ENCODE measurements at places on chromosomes 3 and 15. TPM values are rescaled to one million over a fixed set of nuclear protein-coding genes. Genes with fewer than 3 reads are reported as not detected.

DNA sequence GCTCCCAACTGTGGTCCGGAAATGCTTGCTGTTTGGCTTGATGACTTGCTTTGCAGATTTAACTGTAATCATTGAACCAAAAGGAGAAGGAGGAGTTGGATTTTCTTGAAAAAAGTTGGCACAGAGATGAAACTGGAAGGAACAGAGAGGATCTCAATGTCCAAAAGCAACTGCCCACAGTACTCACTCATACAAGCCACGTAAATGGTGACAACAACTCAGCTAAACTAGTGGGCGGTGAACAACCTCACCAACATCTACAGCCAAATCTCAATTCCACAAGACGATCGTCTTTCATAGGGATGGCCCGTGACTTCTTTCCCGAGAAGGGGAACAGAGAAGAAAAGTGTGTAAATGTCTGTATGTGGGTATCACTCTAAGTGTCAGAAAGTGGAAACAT lies 48.1 kb downstream of the MYO5C start:
- no peak for DNase-seq

- peak; percentile 37 for DNase-seq
Measured at GRCh38 chr3:71652781-71653413, 69.4 kb upstream of the FOXP1 start.

DNA sequence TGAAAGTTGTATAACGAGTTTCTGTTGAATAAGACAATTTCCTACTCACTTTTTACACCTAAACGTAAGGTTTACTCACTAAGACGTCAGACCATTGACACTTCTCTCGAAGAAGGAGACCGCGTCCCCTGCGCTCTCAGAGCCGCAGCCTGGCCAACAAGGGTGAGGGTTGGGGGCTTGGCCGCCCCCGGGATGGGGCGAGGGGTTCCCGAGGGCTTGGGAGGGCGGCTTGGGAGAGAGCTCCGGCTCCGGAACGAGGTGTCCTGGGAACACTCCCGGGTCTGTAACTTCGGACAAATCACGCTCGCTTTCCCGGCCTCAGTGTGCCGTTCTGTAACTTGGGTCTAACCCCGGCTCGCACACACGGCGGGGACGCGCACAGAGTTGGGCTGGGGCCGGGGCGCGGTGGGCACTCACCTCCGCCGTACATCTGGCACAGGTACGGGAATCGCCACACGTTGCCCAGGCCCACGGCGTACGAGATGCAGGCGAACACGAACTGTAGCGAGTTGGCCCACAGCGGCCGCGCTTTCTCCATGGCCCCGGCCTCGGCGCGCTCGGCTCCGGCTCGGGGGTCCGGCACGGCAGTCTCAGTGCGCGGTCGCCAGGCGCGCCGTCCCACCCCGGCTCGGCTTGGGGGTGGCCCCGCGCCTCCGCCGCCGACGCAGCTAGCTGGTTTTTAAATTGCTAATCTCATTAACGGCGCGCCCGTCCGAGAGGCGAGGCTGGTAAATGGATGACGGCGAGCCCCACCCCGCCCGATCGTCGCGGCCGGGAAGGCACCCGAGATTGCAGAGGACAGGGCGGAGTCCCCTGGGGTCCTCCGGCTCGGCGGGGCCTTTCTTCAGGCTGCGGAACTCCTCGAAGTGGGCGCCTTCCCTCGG lies at the start of gene SLC6A20:
TSS of gene SLC6A20 (minus strand) at position 655 of the 884 bp plus-strand sequence. CDS start at position 538, 117 bp downstream.
- DNase-seq: peak; percentile 74

DNA sequence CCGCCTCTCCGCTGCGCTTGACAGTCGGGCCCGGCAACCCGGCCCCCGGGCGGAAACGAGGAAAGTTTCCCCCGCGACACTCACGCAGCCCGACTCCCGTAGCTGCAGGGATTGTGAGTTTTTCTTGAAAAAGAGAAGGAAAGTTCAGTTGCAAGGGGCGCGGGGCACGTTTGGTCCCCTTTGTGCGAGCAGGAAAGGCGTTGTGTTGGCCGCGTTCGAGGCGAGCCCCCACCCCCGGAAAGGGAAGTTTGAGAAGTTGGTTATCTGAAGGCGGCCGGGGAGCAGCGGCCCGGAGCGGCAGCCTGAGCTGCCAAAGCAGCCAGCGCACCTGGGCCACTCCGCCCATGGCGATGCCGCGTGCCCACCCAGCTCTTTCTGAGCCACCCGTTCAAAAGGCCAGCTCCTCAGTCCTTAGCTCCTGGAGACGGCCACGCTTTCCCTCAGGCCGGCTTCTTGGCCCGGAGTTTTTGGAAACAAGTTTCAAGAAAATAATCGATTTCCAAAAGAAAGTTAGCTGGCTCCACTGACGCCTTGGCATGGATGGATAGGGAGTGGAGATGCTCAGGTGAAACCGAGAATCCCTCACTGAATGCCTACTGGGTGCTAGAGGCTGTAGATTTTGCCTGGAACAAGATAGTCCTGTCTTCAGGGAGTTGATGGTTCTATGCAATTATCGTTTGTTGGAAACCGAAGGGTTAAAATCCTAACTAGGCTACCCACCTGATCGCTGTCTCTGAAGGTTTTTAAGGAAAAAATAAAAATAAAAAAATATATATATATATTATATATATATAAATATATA lies 832 bp downstream of the TGFBR2 start:
- DNase-seq: peak; percentile 68

DNA sequence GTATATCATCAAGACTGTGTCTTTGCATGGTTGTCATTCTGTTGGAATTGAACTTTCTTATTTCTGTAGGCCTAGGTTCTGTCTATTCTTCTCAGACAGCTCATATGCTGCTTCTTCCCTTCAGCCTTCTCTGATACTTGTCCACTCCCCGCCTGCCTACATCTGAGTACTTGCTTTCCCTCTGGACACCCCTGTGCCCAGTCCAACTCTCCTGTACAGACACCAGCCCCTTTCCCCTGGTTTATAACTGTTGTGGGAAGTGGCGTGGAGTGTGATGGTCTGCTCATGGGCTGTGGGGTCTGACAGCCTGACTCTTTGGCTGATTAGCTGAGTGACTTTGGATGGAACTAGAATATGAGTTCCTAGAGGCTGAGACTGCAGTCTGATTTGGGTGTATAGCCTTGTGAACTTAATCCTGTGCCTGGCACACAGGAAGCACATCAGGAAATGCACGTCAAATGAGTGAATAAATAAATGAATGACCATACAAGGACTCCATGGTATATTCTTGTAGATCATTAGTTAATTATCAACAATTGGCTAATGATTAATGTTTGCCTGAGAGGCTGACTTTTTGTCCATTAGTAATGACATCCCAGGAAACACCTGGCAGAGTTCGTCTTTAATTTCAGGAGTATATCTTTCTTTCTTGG lies 11.8 kb downstream of the CACNA1D start:
- DNase-seq: no peak

DNA sequence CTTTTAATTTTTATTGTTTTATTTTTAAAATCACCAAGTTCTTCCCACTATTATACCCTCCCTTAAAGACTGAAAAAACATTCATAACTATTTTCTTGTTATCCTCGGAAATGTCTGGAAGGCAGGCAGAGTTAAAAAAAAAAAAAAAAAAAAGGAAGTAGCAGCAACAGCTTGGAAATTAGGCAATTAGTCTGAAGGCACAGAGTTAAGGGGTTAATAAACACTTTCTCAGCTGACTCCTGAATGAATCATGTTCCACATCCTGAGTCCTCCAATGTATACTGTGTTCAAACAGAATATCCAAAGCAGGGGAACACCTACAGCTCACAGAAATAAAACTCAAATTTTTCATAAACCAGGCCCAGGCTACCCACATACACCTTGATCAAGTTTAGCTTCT lies 5.8 kb downstream of the HEXA start:
- DNase-seq: no peak

- DNase-seq: no peak
Measured at GRCh38 chr3:113573728-113574127, 41.4 kb downstream of the SIDT1 start.

- no peak for DNase-seq
Measured at GRCh38 chr15:67070892-67071664, 5.7 kb downstream of the SMAD3 start.

DNA sequence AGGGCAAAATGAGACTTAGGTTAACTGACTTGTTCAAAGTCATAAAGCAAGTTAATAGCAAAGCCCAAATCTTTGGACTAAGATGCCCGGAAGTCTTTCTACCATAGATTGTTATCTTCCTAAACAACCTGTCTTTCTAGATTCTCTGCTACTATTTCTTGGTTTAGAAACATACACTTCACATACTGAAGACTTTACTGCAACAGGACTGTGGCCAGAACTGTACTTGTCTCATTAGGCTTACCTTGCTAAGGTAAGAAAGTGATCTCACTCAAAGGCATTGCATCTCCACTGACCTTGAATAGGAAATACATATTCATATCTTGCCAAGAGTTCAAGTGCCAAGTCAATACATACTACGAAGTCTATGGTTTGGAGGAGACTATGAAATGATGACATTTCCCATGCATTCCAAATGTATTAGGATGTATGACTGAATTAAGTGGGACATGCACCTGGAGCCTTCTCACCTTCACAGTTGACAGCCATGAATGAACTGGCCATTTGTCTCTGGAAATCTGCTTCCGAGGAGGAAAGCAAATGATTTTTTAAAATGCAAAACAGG lies 5.0 kb downstream of the ZDHHC3 start:
- DNase-seq: no peak

DNA sequence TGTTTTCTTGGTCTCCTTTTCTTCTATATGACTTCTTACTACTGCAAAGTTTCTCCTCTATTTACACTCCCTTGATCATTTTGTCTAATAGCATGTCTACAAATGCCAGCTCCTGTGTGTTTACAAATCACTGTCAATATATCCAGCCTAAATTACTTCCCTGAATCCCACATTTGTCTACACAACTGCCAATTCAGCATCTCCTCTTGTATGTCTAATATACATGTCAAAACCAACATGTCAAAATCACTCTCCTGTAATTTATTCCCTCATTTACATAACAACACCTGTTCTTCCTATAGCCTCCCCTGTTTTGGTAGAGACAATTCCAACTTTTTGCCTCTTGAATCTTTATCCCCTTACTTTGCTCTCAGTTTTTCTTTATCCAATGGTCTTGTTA lies 359.3 kb downstream of the PLOD2 start:
- DNase-seq: no peak

- no peak for DNase-seq
Measured at GRCh38 chr3:61589856-61590255, 28.5 kb downstream of the PTPRG start.

DNA sequence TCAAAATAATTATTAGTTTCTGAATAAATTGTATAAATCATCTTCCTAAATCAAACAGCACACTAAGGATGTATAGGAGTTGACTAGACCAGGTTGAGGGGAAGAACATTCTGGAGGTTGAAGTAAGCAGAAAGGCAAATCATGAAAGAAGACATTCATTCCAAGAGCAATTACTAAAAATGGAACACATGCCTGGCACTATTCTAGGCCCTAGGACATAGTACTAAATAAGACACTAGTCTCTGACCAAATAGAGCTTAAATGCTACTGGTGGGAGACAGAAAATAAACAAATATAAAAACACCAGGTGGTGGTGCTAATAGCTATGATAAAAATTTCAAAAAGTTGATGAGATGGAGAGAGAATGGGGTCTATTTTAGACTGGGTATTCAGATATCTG lies 190.1 kb downstream of the TBC1D5 start:
- DNase-seq: no peak

- DNase-seq: no peak
Measured at GRCh38 chr3:9226326-9226725, 23.1 kb downstream of the SRGAP3 start.

DNA sequence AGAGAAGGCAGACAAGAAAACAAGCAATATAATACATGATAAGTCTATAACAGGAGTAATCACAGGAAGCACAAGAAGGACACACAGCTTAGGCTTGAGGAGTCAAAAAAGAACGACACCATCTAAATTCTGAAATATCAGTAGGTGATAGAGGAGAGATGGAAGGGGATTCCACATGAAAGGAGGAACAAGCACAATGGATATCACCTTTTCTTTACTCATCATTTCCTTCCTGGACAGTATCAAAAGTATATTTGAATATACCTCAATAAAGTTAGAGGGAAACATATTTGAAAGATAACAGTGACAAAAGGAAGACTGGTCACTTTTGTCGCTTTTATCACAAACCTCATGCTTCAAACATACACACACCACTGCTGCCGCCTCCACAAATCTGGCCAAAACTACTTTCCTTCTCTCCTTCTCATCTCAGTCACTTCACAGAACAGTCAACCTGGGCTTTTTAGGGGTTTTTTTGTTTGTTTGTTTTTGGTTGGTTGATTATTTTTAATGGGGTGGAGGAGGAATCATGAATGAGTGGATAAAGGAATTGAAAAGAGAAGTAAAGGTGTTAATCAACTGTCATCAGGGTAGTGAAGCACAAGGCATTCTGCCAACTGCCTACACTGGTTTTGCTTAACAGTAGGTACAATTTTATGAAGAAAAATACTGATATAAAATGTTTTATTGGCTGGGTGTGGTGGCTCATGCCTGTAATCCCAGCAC lies 18.5 kb downstream of the DENND4A start:
- no peak for DNase-seq

DNA sequence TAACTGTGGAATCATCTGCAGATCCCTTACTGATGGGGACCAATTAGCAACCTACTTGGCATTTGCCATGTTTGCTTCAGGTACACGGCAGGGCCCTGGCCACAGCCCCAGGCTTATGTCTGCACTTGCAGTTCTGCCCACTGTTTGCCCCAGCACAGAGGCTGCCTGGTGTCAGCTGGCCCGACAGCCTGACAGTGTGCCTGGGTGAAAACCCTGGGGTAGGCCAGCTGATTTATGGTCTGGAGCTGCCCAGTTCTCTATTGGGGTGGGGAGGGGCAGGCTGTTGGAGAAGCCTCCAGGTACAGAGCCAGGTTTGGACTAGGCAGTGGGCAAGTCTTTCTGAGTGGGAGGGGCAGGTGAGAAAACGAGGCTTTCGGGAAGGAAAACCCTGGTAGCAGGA lies 11.2 kb upstream of the TGM5 start:
- no peak for DNase-seq

DNA sequence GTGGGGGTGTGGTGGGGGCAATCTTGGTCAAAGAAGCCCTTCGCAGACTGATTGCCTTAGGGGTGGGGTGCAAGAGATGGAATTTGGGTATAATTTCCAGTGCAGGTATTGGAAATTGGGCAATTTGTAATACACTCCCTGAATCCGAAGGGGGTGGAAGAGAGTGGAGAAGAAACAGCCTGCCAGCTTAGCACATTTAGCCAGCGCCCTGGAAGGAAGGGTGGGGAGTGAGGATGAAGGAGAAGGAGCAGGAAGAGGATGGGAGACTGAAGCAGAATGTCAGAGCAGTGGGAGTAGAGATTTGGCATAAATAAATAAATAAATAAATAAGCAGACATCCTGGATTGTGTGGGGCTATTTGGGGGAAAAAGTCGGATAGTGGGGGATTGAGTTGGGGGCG lies 1.6 kb downstream of the GAP43 start:
- DNase-seq: no peak

- no peak for DNase-seq
Measured at GRCh38 chr3:5058471-5058951, 63.6 kb upstream of the ARL8B start.

Gene ISY1
- 37.0 TPM for total RNA-seq

Gene CLDN16
- total RNA-seq: 1.1 TPM

Gene GALNT15
- total RNA-seq: 4.5 TPM

Gene CLDN18
- total RNA-seq: 66.8 TPM

Gene XCR1
- total RNA-seq: 2.0 TPM

Gene GOLGA6B
- not detected for total RNA-seq

Gene HCLS1
- 37.4 TPM for total RNA-seq

Gene DNAJC13
- 41.2 TPM for total RNA-seq

Gene MYO5C
- total RNA-seq: 89.2 TPM

Gene TIGIT
- 0.86 TPM for total RNA-seq

Gene NAALADL2
- total RNA-seq: 9.8 TPM

Data from left lung (tissue), 14 donors.